T follicular helper cell (primary cell): ENCODE measurements at places on chromosomes 7 and 10.

- no peak for DNase-seq
These were observed 1.5 kb upstream of the TSPAN12 start for GRCh38 chr7:120859459-120859858.

GRCh38 chr10:125006188-125006680 lies 64.3 kb downstream of the ZRANB1 start:
- DNase-seq = no peak

- DNase-seq = no peak
These were observed 249.1 kb upstream of the SEMA3C start for GRCh38 chr7:81167934-81168333.

DNA sequence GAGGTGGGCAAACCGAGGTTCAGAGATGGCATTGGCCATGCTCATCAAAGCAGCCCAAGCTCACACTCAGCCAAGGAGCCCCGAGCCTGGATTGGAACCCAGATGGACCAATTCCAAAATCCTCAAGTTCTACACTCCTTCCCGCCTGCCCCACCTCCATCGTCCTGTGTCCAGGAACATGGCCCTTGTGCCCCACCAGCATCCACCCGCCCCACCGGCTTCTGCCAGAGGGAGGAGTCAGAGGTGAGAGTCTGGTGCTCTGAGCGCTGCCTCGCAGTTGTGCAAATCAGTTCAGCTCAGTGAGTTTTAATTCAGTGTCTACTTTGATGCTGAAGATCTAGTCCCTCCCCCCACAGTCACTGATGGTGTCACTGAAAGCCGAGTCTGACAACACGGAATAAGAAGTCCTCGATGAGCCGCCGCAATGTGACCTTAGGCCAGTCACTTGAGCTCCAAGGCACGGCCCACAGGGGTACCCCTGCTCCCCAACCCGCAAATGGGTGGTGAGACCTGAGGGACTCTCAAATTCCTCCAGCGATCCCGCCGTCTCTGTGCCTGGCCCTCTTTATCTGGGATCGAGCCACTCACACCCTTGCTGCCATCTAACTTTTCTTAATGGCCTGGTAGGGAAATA lies 26.3 kb downstream of the PRKAG2 start:
- DNase-seq = no peak

DNA sequence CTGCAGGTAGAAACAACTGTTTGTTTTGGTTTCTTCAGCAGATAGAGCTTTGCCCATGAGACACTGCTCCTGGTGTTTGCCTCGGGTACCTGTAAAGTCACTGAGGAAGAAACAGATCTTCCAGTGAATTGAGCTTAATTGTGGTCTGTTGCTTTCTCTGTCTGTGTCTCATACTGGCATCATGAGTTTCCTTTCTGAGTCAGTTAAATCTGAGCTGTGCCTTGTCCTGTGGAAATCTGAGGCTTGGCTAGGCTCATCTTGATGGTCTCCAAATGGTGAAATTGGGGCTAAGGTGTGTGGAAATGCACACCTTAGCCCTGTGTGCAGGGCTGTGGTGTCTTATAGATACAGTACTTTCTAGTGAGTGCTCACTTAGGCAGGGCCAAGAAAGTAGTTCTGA lies 67.4 kb downstream of the GBF1 start:
- DNase-seq = no peak

DNA sequence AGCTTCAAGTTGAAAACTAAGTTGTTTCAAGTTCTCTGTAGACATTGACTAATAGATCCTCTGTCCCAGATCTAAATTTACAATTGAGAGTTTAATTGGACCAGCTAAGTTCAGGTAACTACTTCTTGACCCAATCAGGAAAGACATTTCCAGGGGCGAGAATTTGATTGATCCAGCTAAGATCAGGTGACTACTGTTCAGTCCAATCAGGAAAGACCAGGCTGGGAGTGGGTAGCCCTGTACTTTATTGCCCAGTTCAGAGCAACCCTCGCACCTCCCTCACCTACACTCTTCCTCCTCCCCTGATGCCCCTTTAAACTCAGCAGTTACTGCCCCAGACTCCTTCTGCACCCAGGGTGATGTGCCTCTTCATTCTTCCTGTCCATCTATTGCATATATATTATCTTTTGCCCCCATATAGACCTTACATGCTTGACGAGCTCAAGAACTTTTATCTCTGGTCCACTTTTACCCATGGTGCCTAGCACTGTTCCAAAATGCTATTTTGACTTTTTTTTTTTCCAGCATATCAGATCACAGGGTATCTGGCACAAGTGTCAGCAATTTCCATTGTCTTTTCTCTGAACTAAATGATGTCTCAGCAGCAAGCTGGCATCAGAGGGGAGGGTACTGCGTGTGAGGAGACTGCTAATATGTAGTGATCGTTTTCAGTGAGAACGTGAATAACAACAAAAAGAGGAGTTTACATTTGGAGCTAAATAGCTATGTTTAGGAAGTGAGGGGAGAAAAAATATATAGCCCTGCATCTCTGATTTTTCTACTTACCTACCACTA lies 169.4 kb downstream of the KIAA1217 start:
- DNase-seq = no peak

GRCh38 chr7:132245539-132245938 lies 330.7 kb downstream of the PLXNA4 start:
- no peak for DNase-seq

DNA sequence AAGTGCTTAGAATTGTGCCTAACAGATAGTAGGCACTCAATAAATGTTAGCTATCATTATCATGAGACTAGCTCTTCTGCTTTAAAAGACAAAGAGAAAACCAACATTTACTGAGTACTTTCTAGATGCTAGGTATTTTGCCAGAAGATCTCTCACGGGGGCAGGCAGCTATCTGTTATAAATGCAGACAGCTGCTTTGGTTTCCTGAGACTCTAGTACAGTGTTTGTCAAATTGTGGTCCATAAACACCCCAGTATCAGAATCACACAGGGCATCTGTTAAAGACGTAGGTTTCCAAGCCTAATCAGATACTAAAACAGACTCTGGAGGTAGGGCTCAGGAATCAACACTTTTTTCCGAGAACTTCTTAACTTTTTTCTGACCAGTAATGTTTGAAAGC lies 13.9 kb downstream of the FAM133B start:
- no peak for DNase-seq

DNA sequence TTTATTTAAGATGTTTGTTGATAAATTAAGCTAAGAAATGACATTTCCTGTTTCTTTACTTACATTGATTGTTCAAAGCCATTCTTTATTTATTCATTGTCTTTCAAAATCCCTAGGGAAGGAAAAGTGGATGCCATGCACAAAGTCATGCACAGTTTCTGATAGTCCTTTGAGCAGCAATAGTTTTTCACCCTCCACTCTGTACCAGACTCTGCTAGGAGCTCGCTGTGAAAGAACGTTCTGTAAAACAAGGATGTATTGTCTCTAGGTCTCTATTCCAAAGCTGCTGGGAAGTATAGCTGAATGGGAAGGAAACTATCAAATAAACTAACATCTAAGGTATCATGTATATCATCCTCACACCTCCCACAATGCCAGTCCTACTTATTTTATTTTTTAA lies 7.8 kb upstream of the NOC3L start:
- DNase-seq = no peak

GRCh38 chr10:119087271-119087882 lies 6.8 kb upstream of the EIF3A start:
- DNase-seq = no peak

GRCh38 chr10:96229568-96230030 lies 41.8 kb downstream of the BLNK start:
- peak; percentile 56 for DNase-seq

GRCh38 chr10:128143531-128143930 lies 17.3 kb upstream of the MKI67 start:
- DNase-seq = no peak
